CD8-positive, alpha-beta memory T cell (primary cell): ENCODE measurements at places on chromosomes 2 and 18.

DNA sequence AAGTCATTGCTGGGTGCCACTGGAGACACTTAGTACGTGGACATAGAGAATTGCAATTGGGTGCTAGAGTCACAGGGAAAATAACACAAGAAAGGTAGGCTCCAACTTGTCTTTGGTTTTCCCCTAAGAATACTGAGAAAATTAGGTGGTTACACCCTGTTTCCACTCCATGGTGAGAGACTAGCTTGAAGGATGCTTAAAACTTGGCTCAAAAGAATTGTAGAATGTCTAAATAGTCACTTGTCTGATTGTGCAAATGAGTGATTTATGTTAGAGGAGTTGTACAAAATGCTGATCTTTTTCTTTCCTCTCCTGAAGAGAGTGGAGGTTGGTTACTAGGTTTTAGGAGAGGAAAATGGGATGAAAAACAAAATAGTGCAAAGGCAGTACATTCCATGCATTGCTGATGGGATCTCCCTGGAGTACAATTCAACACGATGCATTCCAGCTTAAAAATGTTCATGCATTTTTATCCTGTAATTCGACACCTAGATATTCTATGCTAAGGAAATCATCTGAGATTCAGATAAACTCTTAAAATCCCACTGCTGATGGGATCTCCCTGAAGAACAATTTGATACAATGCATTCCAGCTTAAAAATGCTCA is 2.2 kb upstream of the SERPINB12 start:
- DNase-seq: no peak

- no peak for DNase-seq
Observed at GRCh38 chr2:39470580-39470979, 33.5 kb upstream of the MAP4K3 start.

DNA sequence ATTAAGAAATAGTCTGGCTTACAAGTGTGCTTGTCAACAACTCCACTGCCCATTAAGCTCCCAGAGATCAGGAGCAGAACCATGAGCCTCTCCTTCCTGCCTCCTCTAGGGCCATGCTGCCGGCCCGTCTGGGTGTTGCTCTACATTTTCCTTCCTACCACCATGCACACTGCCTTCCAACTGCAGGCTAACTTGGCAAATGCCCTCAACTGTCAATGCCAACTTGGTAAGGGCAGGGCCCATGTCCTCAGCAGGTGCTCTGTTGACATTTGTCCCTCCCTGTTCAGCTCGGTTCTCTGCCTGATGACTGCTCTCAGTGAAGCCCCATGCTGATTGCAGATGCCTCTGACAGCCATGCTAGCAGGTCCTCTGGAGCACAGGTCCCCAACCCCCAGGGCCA is 345.2 kb downstream of the ALK start:
- DNase-seq: no peak

GRCh38 chr18:75827751-75828287 is 400.3 kb upstream of the SMIM21 start:
- no peak for DNase-seq

GRCh38 chr2:157732596-157732995 is 103.9 kb upstream of the ACVR1C start:
- DNase-seq: no peak

GRCh38 chr2:1192121-1192520 is 221.1 kb upstream of the TPO start:
- DNase-seq: no peak

DNA sequence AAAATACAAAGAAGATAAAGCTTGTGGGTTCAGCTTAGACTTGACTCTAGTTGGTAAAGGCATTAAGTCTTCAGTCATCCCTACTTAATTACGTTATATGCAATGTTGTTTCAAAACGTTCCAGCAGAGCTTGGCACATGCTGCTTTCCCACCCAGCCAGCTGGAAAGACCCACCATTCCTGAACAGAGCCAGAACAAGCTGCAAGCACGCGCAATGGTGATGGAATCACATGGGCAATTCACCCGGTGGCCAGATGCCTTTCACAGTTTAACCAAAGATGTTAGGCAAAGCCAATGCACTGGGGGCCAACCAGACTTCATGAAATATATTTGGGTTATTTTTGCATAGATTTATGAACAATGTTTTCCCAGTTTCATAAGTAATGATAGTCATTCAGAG is 123.4 kb upstream of the CDH20 start:
- DNase-seq: no peak
